CD4-positive, CD25-positive, alpha-beta regulatory T cell (primary cell): ENCODE measurements at places on chromosomes 5 and 9. TPM values are rescaled to one million over a fixed set of nuclear protein-coding genes. Genes with fewer than 3 reads are reported as not detected.

- H3K27me3 ChIP-seq = no peaks in the 10 kb centered on the region
- H3K36me3 ChIP-seq = no peaks in the 10 kb centered on the region
- no peak overlapping the region for H3K27ac ChIP-seq
- H3K4me1 ChIP-seq = no peaks in the 10 kb centered on the region
- no peak for DNase-seq
These were observed 609.5 kb upstream of the RGMB start for GRCh38 chr5:98163796-98164493.

Gene CDKN2B
- total RNA-seq = 1.4 TPM

- H3K27ac ChIP-seq = no peak overlapping the region
- DNase-seq = no peak
- H3K36me3 ChIP-seq = no peaks in the 10 kb centered on the region
These were observed 55.7 kb downstream of the SH3TC2 start for GRCh38 chr5:149007174-149007573.

Gene PKN3
- total RNA-seq = 2.6 TPM

Gene SVEP1
- total RNA-seq = 0.12 TPM

DNA sequence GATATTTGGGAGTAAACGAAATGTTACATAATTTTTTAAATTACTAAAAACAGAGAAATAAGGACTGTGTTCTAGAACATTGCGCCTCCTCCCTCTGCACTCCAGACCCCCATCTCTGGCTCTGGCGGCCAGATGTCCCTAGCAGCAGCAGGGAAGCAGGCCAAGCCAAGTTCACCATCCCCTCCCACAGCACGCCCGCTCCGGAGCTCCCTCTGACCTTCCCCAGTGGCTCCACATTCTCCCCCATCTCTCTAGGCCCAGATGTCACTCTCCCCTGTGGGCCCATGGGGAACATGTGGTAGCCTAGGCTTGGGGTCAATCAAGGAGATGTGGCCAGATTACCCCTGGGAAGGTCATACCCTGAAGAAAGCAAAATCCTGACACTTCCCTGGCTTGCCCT, 6.3 kb upstream of the WNK2 start:
- H3K4me1 ChIP-seq = no peaks in the 10 kb centered on the region
- H3K36me3 ChIP-seq = no peaks in the 10 kb centered on the region
- peaks cover 3% of the 10 kb centered on the region for H3K27me3 ChIP-seq

GRCh38 chr5:132075719-132076077, 2.1 kb downstream of the CSF2 start:
- no peak overlapping the region for H3K27ac ChIP-seq
- DNase-seq = no peak
- peaks cover 12% of the 10 kb centered on the region for H3K4me1 ChIP-seq
- H3K27me3 ChIP-seq = no peaks in the 10 kb centered on the region
- no peaks in the 10 kb centered on the region for H3K36me3 ChIP-seq

Gene SOHLH1
- total RNA-seq = not detected

Gene PCDHGB7
- not detected for total RNA-seq

Gene DDX4
- not detected for total RNA-seq

DNA sequence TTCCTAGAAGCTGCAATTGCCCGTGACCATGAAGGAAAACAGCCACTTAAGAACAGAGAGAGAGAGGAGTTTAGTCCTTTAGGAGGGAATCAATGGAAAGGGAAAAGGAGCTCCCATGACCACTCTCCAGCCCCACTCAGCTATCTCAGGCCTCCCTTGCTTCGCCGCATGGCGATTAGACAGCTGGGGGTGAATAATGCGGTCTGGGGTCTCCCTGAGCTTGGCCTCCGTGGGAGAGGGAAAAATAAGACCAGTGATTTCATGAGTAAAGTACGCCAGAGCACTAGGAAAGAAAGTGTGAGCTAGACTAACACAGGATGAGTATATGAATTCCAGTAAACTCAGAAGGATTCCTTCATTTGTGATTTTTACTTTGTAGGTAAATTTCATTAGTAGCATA, 180.3 kb downstream of the TRIO start:
- no peaks in the 10 kb centered on the region for H3K4me1 ChIP-seq
- no peak overlapping the region for H3K27ac ChIP-seq
- peaks cover 2% of the 10 kb centered on the region for H3K27me3 ChIP-seq
- H3K36me3 ChIP-seq = no peaks in the 10 kb centered on the region

- H3K27me3 ChIP-seq = no peaks in the 10 kb centered on the region
- no peak for DNase-seq
- H3K27ac ChIP-seq = no peak overlapping the region
- no peak overlapping the region for H3K4me3 ChIP-seq
These were observed 403.5 kb downstream of the ZSWIM6 start for GRCh38 chr5:61735531-61735930.

DNA sequence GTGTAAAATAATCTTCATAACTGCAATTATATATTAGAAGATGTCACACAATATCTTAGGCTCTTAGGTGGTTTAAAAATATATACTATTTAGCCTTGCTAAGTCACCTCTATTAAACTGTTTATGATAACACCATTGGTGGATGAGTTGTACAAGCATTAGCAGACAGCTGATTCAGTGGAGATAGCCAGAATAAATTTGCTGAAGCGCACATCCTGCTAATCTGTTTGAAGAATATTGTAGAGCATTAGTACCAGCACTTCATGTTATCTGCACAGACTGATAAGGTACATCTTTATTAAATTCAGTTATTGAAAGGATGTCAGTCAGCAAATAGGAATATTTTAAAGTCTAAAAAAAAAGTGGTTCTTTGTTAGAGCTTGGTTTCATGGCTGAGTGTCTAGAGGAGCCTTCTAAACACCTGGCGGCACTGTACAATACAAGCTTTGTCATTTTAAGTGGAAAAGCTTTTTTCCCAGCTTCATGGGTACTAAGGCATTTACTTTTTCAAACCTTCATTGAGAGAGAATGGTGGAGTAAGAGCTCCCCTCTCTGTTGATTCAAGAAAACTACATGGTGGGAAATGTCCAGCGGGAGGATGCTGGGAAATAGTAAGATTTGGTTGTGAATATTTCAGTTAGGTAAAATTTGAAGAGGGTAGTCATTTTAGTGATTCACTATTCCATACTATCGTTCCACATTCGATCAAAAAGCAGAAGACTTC, 275.1 kb downstream of the SLF1 start:
- no peak for DNase-seq
- H3K27ac ChIP-seq = no peak overlapping the region
- H3K27me3 ChIP-seq = no peaks in the 10 kb centered on the region
- no peaks in the 10 kb centered on the region for H3K36me3 ChIP-seq
- H3K4me3 ChIP-seq = no peak overlapping the region
- no peaks in the 10 kb centered on the region for H3K4me1 ChIP-seq

Gene ELOVL7
- 2.8 TPM for total RNA-seq

DNA sequence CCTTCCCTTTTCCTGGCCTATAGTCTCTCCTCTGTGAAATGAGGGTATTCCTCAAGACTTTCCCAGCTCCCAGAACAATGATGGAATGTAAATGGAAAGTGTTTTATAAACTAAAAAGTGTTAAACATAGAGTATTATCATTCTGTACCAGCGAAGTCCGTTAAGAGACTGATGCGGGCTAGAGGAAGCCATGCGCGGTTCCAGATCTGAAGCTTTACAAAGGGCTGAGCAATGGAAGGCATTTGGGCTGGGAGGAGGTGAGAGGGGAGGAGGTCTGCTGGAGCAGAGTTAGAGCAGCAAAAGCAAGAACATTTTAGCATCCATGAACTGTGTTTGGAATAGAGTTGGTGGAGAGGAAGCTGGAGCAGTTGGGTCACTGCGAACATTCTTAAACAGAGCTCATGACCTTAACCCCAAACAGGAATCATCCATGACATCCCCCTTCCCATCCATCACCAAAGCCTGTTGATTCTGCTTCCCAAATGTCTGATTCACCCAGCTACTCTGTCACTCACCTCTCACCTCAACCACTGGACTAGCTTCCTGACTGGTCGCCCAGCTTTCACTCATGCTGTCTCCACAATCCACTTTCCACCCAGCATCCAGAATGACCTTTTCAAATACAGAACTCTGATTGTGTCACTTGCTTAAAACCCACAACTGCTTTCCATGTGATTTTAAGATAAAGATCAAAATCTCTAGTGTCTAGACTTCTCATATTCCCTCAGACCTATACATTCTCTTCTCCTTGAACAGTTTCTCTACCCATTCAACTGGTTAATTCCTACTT, 37.1 kb downstream of the CDK5RAP2 start:
- no peak overlapping the region for H3K27ac ChIP-seq
- H3K4me1 ChIP-seq = no peaks in the 10 kb centered on the region
- no peaks in the 10 kb centered on the region for H3K27me3 ChIP-seq
- no peak for DNase-seq

GRCh38 chr9:34185778-34186551, 7.1 kb downstream of the UBAP1 start:
- peaks cover 14% of the 10 kb centered on the region for H3K4me1 ChIP-seq
- no peak for DNase-seq
- H3K4me3 ChIP-seq = peak overlapping the region; percentile 61
- H3K36me3 ChIP-seq = peaks cover 10% of the 10 kb centered on the region

- peak overlapping the region; percentile 69 for H3K4me3 ChIP-seq
- H3K4me1 ChIP-seq = peaks cover 16% of the 10 kb centered on the region
- no peak for DNase-seq
- no peaks in the 10 kb centered on the region for H3K27me3 ChIP-seq
- no peak overlapping the region for H3K27ac ChIP-seq
These were observed 403.2 kb upstream of the PTGER4 start for GRCh38 chr5:40276426-40277102.

GRCh38 chr9:95752129-95752731, 123.3 kb upstream of the ERCC6L2 start:
- no peaks in the 10 kb centered on the region for H3K36me3 ChIP-seq
- no peaks in the 10 kb centered on the region for H3K27me3 ChIP-seq
- peaks cover 16% of the 10 kb centered on the region for H3K4me1 ChIP-seq
- no peak overlapping the region for H3K27ac ChIP-seq

- peaks cover 30% of the 10 kb centered on the region for H3K36me3 ChIP-seq
- H3K27ac ChIP-seq = no peak overlapping the region
- H3K27me3 ChIP-seq = no peaks in the 10 kb centered on the region
- no peak overlapping the region for H3K4me3 ChIP-seq
- no peaks in the 10 kb centered on the region for H3K4me1 ChIP-seq
- no peak for DNase-seq
These were observed 28.3 kb downstream of the FXN start for GRCh38 chr9:69063839-69064238.

GRCh38 chr9:76789840-76790239, 25.6 kb downstream of the PCA3 start:
- H3K27me3 ChIP-seq = no peaks in the 10 kb centered on the region
- no peaks in the 10 kb centered on the region for H3K4me1 ChIP-seq
- no peak for DNase-seq
- H3K36me3 ChIP-seq = no peaks in the 10 kb centered on the region

GRCh38 chr5:81749561-81750307, 1.2 kb downstream of the SSBP2 start:
- H3K27ac ChIP-seq = peak overlapping the region; percentile 10
- H3K4me1 ChIP-seq = peaks cover 17% of the 10 kb centered on the region
- H3K27me3 ChIP-seq = peaks cover 2% of the 10 kb centered on the region
- DNase-seq = peak; percentile 45

DNA sequence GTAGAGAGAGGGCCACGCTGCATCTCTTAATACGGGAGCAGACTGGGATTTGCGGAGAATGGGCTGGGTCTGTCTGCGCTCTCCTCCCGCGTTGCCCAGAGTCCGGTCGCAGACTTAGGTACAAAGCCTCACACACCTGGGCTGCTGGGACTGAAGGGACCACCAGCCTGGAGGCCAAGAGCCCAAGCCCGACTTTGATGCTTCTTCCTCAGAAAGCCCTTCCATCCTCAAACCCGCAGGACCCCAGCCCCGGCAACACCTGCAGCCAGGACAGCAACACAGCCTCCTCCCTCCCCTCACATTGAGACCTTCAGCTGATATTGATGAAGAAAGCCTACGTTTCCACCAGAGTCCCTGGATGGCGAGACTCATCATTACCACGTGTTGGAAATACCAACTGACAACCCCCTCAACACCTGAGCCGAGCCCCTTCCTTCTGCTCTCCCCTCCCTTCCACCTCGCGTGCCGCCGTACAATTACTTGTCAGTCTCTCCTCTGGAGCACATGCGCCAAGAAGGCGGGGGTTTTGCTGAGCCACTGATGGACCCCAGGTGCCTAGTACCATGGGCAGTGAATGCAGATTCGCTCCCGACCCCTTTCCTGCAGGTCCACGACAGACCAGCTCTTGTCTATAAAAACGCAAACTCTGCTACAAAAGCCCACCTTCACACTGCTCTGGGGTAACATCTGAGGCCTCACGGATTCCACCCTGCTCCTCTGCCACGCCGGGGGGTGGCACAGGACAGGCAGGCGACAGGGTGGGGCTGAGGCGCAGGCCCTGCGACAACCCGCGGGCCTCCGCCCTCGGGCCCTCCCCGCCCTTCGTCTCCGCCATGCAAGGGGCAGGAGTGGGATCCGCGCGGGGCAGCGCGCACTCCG, 841 bp downstream of the ASB6 start:
- peak overlapping the region; percentile 78 for H3K27ac ChIP-seq
- peaks cover 31% of the 10 kb centered on the region for H3K36me3 ChIP-seq
- peaks cover 26% of the 10 kb centered on the region for H3K4me1 ChIP-seq
- DNase-seq = no peak
- no peaks in the 10 kb centered on the region for H3K27me3 ChIP-seq

DNA sequence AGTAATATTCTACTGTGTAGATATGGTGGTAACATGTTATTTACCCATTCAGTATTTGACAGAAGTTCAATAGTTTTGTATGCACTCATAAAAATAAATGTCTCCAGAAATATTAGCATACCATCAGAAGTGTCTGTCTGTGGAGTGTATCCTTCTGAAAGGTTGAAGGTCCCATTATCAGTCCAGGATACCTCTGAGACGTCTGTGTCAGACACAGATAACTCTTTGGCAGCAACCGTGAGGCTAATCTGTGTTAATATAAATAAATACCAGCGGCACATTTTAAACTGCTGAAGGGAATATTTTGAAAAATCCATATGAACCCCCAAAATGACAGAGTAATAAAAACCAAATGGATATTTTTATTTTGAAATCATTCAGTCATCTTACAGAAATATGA, 11.9 kb upstream of the ZNF622 start:
- no peaks in the 10 kb centered on the region for H3K27me3 ChIP-seq
- peaks cover 6% of the 10 kb centered on the region for H3K36me3 ChIP-seq
- no peak overlapping the region for H3K4me3 ChIP-seq
- no peak for DNase-seq
- H3K27ac ChIP-seq = no peak overlapping the region

GRCh38 chr5:161138751-161139455, 286.9 kb upstream of the ATP10B start:
- H3K27me3 ChIP-seq = no peaks in the 10 kb centered on the region
- H3K27ac ChIP-seq = no peak overlapping the region
- H3K4me3 ChIP-seq = no peak overlapping the region
- no peaks in the 10 kb centered on the region for H3K4me1 ChIP-seq
- no peaks in the 10 kb centered on the region for H3K36me3 ChIP-seq
- DNase-seq = no peak

DNA sequence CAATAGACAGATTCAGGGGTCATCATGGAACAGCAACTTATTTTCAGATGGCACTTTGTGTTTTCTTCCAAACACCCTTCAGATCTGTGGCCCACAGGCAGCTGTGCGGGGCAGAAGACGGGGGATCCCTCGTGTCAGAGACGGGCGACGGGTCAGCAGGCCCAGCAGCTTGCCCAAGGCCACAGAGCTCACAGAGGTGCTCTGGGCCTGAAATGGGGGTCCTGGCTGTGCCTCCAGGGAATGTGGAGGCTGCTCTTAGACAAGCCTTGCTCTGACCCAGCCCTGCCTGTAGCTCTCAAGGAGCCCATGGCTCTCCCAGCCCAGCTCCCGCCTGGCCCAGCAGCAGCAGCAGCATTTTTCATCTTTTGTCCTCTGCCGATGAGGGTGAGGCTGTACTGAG, 40.9 kb upstream of the SARDH start:
- no peak overlapping the region for H3K27ac ChIP-seq
- H3K4me1 ChIP-seq = no peaks in the 10 kb centered on the region
- H3K36me3 ChIP-seq = no peaks in the 10 kb centered on the region

- H3K36me3 ChIP-seq = no peaks in the 10 kb centered on the region
- H3K27me3 ChIP-seq = peaks cover 7% of the 10 kb centered on the region
- no peak overlapping the region for H3K27ac ChIP-seq
- no peak for DNase-seq
These were observed 121.0 kb upstream of the RETREG1 start for GRCh38 chr5:16737620-16738364.

Gene CENPP
- 6.1 TPM for total RNA-seq
